ENCODE measurements at places on chromosomes 5 and 9. TPM values are rescaled to one million over a fixed set of nuclear protein-coding genes. Genes with fewer than 3 reads are reported as not detected.

The GGTA1 gene
- total RNA-seq, result 0.29 TPM

The ANKRD18B gene
- total RNA-seq, result 4.7 TPM

The GARIN3 gene
- not detected for total RNA-seq

The PLEKHG4B gene
- under 0.01 TPM for total RNA-seq

The LAMC3 gene
- 0.22 TPM for total RNA-seq

The GNE gene
- total RNA-seq, result 20.3 TPM

The PAX5 gene
- not detected for total RNA-seq

The BHMT2 gene
- total RNA-seq, result 0.22 TPM

The ANKRD18A gene
- total RNA-seq, result 0.53 TPM

The MACIR gene
- 20.5 TPM for total RNA-seq

The GRAMD2B gene
- total RNA-seq, result 3.4 TPM

Measured in thoracic aorta endothelial cell (primary cell).